ENCODE measurements at places on chromosomes 16 and 17.
A peak's percentile ranks its signal among the peaks of the same experiment; 100 is the strongest.

- DNase-seq = no peak
Measured at GRCh38 chr17:29612094-29612403, 10.7 kb downstream of the CORO6 start.

DNA sequence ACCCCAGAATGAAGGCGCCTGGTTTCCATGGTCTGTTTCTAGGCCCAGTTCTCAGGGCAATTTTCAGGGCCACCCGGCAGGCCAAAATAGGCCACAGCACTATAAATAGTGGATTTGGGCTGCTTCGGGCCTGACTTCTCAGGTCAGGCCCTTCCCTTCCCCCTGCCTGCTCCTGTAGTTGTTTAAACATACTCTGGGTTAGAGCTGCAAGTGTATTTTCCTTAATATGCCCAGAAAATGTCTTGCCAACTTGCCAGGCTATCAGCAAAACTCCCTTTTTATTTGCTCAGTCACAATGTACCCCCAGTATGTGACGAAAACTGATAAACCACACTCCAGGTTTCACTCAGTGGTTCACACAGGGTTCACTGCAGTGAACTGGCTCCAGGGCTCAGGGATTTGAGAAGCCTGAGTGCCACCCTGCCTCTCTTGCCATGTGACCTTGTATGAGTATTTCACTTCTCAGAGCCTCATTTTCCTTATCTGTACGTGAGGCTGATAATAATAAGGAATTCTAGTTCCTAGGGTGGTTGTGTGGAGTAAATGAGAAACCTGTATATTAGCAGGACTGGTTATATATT is 76.5 kb downstream of the GPRC5B start:
- DNase-seq = no peak

DNA sequence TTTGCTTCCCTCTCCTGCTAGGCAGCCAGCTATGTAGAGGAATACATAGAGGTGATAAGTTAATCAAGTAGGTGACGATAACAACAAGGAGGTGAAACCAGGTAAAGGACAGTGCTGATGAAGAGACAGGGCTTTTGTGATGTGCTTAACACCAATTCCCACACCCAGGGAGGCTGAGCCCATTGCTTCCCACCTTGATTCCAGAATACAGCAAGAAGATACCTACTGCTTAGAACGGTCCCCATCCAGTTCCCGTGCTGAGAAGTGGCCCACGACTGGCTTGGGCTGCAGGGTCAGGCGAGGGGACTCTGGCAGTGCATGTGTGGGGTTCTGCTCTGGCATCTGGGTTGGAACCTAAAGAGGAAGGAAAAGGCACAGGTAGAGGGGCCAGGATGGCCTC is 16.1 kb upstream of the GFAP start:
- no peak for DNase-seq

- no peak for DNase-seq
Measured at GRCh38 chr17:50845240-50846147, 10.1 kb downstream of the WFIKKN2 start.

- DNase-seq = no peak
Measured at GRCh38 chr17:72305472-72305871, 184.7 kb downstream of the SOX9 start.

- no peak for DNase-seq
Measured at GRCh38 chr17:56217921-56218320, 64.6 kb downstream of the ANKFN1 start.

DNA sequence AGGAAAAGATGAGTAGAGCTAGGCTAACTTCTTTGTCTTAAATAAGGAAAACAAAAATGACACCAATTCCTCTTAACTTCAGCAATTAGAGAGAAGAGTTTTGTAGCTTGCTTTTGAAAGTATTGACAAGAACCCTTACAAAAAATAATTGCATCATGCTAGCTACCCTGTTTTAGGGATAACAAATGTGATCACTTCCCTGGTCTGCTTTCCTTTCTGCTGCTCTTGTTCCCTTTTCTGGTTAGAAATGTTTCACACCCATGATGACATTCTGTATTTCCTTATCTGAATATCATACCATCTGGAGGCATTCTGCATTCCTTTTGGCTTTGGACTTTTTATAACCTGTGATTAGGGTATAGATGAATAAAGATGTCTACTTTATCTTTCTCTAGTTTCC is 9.9 kb upstream of the SMIM36 start:
- DNase-seq = no peak

DNA sequence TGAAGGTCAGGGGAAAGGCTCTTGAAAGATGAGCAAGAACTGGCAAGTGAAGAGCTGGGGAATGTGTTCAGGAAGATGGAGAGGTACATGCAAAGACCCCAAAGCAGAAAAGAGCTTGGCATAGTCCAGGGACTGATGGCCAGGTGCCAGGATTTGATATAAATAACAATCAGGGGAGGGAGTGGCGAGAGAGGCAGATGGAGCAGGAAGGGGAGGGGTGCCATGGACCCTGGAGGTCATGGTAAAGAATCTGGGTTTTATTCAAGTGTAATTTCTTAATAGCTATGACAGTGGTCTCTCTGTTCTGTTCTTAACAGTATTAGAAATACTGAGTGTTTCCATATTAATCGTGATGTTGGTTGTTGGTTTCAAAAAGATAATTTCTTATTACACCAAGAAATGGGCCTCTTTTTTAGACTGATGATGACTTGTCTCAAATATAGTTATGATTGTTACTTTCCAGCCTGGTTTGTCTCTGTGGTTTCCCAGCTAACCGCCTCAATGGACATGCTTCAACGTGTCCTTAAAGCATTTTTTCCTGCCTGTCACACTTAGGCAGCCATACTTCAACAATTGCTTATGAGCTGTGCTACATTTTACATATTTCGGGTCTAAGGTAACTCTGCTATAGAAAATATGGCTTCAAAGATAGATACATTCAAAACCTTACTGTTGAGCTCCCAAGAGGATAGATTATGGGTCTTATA is 49.4 kb downstream of the MYH10 start:
- no peak for DNase-seq

- DNase-seq = no peak
Measured at GRCh38 chr17:40622509-40622928, 25.1 kb downstream of the SMARCE1 start.

GRCh38 chr16:588639-588888 is 1.3 kb upstream of the RAB40C start:
- DNase-seq = peak; percentile 44

GRCh38 chr17:17064322-17064721 is 22.1 kb downstream of the MPRIP start:
- DNase-seq = no peak
